Left lung (tissue), 14 donors: ENCODE measurements at places on chromosomes 11 and 22.

DNA sequence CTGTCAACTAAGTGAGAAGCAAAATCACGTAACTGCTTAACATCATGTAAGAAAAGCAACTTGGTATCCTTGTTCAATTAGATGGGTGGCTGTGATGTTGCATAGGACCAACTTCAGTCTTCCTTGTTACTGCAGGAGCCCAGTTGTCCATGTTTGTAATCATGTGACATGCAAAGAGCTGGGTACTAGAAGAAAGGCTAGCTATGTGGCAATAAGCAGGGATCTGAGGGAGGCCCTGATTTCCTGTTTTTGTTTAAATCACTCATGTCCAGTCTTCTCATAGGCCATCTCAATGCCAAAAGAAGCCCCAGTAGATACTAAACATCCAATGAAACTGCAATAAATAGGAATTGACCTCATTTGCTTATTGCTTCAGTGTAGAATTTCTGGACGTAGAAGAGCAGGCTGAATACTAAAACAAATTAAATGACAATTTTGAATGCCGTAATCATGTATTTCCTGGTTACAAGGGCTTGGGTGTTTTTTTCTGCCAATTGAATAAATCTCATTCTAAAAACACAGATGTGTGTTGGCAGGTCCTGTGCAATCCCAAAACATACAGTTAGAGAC lies 140.8 kb upstream of the ARHGAP20 start:
- no peaks in the 10 kb centered on the region for H3K36me3 ChIP-seq
- no peaks in the 10 kb centered on the region for H3K27me3 ChIP-seq
- H3K4me1 ChIP-seq, result peaks cover 4% of the 10 kb centered on the region
- no peak for DNase-seq

DNA sequence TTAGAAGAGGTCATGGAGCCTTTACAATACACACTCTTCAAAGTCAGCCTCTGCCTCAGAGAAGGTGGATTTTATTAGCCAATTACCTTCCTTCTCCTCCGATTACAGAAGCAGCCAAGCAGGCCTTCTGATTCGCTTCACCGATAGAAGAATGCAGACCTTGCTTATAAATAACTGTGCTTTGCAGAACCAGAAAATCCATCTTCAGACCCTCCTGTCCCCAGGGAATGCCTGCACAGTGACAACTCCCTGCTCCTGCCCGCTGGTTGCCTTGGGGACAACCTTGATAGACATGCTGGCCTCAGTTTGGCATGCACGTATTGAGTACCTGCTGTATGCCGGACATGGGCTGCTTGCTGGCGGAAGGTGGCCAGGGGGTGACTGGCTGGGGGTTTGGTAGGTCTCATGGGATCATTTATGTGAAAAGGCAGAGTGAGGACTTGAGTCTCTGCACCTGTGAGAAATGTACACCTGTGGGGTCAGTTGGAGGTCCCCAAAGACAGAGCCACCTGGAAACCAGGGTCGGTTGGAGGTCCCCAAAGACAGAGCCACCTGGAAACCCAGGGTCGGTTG lies 1238.7 kb downstream of the BRD1 start:
- DNase-seq, result no peak
- no peak overlapping the region for H3K4me3 ChIP-seq
- H3K36me3 ChIP-seq, result no peaks in the 10 kb centered on the region
- H3K27ac ChIP-seq, result no peak overlapping the region

- peak overlapping the region; percentile 67 for H3K27ac ChIP-seq
- peak; percentile 81 for DNase-seq
- peaks cover 51% of the 10 kb centered on the region for H3K36me3 ChIP-seq
- peak overlapping the region; percentile 75 for H3K4me3 ChIP-seq
- no peaks in the 10 kb centered on the region for H3K27me3 ChIP-seq
- H3K4me1 ChIP-seq, result peaks cover 20% of the 10 kb centered on the region
These were observed 1.4 kb downstream of the SLC25A22 start for GRCh38 chr11:796565-797295.

DNA sequence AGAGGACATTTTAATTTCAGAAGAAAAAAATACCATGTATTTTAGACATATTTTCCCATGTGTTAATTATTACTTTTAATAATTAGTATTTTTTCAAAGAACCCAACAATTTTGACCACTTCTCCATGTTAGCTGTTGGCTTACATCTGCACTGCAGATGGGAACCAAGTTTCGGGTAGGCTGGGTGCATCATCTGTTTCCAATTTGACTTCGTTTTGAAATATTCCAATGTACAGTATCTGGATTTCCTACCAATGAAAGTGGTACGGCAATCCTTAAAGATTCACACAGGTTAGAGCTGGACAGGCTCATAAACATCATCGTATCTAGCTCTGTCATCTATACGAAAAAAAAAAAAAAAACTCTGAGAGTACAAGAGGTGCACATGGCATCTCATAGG lies 670.2 kb downstream of the OPCML start:
- no peak overlapping the region for H3K4me3 ChIP-seq
- no peaks in the 10 kb centered on the region for H3K27me3 ChIP-seq
- no peak for DNase-seq
